Mucosa of descending colon (tissue), 3 donors: ENCODE measurements at places on chromosomes 3 and 15. TPM values are rescaled to one million over a fixed set of nuclear protein-coding genes. Genes with fewer than 3 reads are reported as not detected.

DNA sequence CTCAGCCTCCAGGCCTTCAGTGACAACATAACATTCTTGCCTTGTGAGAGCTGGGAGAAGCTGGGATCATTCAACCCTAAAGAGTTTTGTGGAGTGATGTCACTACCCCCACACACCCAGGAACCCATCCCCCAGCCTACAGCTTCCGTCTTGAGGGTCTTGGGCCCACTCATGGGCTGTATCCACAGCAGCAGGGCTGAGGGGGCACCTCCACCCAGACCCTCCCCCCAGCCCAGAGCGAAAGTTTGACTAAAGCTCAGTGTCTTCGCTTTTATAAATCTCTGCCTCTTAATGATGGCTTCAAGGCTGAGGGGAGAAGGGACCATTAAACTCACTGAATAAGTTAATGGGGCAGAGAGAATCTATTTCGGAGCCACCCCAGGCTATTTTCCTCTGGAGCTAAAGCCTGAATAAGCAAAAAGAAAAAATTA is 23.8 kb downstream of the NTRK3 start:
- no peak for DNase-seq

DNA sequence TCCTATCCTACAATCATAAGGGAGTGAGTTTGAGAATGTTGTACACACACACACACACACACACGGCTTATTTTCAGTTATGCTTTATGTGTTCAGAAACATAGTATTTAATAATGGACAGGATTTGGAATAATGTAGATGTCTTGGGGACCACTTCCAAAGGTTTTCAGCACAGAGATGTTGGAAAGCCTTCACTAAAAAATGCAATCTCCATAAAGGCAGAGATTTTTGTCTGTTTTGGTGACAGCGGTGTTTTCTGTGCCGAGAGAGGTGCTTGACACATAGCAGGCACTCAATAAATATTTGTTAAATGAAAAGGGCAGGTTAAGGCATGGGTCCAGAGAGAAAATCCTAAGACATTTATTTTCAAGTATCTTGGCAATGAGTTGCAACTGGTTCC is 428.2 kb upstream of the RGMA start:
- no peak for DNase-seq

DNA sequence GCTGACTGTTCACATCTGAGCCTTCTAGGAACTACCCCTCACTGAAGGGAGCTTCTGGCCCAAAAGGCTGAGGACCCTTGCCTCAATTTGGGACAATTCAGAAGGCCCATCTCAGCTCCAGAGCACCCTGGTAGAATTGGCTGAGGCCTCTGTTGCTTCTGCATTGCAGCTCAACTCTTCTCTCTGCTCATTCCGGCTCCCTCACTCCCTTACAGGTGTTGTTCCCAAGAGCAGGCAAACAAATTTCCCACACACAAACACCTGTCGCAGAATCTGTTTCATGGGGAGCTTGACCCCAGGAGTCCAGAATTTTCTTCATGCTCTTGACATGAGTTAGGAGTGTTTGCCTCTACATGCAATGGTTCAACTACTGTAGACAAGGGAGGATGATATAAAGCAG is 78.7 kb downstream of the CRYGS start:
- DNase-seq = no peak

- no peak for DNase-seq
Measured at GRCh38 chr3:131731709-131732108, 228.9 kb upstream of the MRPL3 start.

Gene BAHD1
- total RNA-seq = 32.2 TPM

- DNase-seq = no peak
Measured at GRCh38 chr3:117165176-117165575, 455.6 kb downstream of the TUSC7 start.

Gene SPATA16
- not detected for total RNA-seq

Gene TERB2
- not detected for total RNA-seq

DNA sequence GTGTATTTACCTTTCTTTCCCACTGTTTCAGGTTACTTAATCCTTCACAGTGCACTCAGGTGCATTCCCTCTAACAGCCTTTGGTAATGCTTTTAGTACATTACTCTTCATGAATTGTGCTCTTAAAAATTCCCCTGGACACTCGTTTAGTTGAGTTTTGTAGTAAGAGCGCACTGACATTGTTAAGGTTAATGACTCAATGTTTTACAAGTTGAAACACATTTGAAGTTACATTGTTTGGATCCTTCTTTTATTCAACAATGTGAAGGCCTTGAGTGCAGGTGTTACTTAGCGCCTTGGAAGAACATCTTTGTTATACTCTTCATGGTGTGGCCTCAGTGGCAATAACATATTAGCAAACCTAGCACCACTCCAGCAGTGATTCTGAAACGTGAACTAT is 739.6 kb downstream of the NAALADL2 start:
- no peak for DNase-seq

- DNase-seq = no peak
Measured at GRCh38 chr15:66565741-66566144, at the start of gene LCTL. TSS of gene LCTL (minus strand) at chr15:66565998. CDS start at chr15:66565365, 633 bp downstream.

DNA sequence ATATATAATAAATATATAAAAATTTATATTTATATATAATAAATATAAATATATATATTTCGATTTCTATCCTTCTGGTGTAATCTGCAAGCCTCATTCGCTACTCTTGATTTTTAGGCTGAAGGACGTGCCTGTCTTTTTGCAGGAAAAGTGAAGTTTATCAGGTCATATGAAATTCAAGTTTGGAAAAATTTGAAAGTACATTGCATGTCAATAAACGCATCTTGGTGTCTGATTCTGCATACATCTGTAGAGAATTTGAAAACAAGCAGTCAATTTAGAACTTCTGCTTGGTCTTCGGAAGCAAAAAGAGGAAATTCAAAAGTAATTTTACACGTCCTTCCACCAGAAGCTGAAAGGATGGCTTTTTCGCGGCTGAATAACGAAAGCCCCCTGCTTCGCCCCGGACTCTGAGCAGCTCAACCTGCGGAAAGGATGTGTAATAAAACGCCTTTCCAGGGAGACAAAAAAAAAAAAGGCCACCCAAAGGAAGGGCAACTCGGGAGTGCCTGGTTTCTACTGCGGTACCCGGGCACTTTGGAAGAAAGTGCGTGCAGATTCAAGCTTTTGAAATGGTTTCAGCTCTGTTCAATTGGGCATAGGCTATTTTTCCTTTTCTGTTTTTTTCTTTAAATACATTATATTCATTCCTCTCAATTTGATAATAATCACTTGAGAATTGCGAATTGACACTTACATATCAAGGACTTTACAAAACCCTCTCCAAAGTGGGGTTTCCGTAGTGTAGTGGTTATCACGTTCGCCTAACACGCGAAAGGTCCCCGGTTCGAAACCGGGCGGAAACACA is 1.5 kb upstream of the MYNN start:
- DNase-seq = no peak

DNA sequence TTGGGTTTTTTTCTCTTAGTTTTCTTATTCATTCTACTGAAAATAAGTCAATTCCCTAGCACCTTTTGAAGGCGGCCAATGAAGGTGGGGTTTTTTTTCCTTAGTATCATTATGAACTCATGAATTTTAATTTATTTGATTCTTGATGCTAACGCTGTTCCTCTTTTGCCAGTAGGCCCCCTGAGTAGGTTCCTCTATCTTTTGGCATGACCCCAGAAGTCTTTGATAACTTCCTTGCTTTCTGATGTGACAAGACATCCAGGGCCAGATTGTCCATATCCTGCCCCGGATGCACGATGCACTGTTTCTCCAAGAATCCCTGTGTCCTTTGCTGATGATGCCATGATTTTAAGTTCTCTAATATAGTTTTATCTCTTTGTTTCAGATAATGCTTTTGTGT is 20.6 kb downstream of the LRRK1 start:
- DNase-seq = no peak

DNA sequence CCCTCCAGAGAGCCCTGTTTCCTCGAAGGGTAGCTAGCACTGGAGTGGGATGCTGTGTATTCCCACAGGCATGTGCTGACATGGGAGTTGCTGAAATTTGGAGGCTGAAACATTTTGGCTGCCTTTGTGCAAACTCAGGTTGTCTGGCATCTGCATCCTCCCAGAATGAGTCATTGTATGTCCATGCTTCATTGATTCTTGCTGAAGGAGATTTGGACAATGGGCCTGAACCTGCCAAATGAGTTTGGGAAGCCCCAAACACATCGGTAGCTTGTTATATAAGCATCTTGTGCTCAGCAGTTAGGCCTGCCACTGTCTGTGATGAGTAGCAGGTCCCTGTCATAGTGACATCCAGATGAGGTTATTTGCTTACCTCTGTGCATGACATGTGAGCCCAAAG is 160.0 kb downstream of the IL5RA start:
- DNase-seq = no peak

DNA sequence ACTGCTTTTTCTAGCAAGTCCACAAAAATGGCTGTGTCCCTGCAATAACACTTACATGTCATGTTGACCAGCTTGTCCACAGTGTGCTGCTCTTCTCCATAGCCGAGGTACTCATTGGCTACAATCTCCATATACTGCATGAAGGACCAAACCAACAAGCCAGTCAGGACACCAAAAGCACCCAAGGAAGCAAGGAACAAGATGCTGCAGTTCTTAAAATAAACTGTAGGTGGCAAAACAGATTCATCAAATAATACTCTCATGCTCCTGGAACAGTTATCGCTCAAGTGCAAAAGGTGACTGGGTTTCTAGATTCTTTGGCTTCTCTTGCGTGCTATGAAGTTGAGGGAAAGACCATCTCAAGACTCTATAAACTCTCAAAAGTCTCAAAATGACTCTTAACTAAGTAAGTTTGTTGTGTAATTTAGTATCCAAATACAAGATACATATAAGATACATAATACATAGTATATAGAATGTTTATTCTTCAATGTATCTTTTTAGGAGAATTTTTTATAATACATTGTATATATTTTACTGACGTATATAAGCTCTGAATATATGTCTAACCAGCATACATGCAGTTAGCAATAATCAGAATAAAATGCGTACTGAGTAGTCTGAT is 57.0 kb downstream of the NEK10 start:
- DNase-seq = peak; percentile 44

DNA sequence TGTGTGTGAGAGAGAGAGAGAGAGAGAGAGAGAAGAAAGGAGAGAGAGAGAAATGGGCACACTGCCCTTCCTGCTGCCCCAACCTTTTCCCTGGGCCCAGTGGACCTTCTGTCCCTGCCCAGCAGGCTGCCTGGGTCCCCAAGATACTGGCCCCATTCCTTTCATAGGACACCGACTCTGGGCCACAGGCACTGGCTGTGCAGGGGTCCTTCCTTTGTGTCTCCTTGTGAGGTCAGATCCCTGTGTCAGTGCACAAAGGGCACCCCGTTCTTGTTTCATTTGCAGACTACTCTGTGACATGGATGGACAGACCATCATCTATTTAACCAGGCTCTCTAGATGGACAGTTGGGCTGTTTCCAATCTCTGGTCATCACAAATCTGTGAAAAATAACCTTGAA is 21.3 kb upstream of the KLF13 start:
- no peak for DNase-seq

- no peak for DNase-seq
Measured at GRCh38 chr3:10195366-10196089, 30.8 kb downstream of the IRAK2 start.

GRCh38 chr15:52281085-52282035 is 14.2 kb downstream of the MYO5C start:
- DNase-seq = no peak

DNA sequence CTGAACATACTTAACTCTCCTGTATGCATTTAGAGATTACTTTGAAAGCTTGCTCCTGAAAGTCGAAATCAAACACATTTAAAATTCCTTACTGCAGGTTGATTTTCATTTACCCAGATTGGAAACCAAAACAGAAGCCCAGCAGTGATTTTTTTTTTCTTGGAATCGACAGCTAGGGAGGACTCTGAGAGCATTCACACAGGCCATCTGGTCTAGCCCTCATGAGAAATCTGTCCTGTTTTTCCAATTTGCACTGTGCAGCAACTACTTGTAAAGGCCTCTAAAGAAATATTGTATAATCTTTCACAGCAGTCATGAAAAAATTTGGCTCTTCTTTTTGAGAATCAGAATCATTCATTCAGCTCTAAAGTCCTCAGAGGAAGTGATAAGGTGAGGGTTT is 179.2 kb downstream of the KCNAB1 start:
- DNase-seq = no peak

DNA sequence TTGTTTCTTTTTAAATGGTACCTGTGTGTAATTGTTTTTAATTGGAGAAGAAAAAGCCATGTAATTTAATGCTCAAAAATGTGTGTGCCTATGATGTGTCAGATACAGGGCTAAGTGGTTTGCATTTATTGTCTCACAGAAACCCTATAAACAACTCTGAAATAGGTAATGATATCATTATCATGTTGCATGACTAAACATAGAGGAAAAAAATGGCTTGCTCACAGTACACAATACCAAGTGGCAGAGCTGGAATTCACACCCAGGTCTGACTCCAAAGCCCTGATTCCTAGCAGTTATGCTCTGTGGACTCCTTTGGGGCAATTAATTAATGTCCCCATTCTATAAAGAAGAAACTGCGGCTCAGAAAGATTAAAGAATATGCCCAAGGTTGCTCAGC is 237.4 kb upstream of the TRIM42 start:
- DNase-seq = no peak

Gene CX3CR1
- total RNA-seq = 0.70 TPM

Gene A4GNT
- not detected for total RNA-seq
